BJ (cell line): ENCODE measurements at places on chromosomes 7 and 10.

GRCh38 chr10:21702633-21703111 is 168.6 kb downstream of the MLLT10 start:
- DNase-seq: no peak

GRCh38 chr7:19305698-19306097 is 160.5 kb upstream of the FERD3L start:
- DNase-seq: no peak

- no peak for DNase-seq
Observed at GRCh38 chr10:26438534-26439341, 597 bp downstream of the APBB1IP start.

GRCh38 chr7:132771301-132771730 is 195.0 kb upstream of the PLXNA4 start:
- DNase-seq: no peak
